ENCODE measurements at places on chromosomes 1 and 21.

DNA sequence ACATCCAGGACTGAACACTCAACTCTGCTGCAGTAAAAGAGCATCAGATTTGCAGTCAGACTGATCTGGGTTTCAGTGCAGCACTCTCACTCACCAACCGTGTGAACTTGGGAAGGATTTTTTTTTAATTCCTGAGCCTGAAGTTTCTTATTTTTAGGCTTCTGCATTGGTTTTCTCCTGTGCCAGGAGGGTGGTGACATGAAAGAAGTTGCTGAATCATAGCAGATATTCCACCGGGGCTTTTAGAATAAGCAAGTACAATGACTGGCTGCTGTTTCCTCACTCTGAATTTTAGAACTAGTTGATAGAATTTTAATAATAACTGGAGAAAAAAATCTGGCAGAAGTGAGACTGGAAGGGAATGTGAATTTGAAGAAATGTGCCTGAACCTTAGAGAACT is 11.6 kb downstream of the ADAM30 start:
- no peak for DNase-seq

DNA sequence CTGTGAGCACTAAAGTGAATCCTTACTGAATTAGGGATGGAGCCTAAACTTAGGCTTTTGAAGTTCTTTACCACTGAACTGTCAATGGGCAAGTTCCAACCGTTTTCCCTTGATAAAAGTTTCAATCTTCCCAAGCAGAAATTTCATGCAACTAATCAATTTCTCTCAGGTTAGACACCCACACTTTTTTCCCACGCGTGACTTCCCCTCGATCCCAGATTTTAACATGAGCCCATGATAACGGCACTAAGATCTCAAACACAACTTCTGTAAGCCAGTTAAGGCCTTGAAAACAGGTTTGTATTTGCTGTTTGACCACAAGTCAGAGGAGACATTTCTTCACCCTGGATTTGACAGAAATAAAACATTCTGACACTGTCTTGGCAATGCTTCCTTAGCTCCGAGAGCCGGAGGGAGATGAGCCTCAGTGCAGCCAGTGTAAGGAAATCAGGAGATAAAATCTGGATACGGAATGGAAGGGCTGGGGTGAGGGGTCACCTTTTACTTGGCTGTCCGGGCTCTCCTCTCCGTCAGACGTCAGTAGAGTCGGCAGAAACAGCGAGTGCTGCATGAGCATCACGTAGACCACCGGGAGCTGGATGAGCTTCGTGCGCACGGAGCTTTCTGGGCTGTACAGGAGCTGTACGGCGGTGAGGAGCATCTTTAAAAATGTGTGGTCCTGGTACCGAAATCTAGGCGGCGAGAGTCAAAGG is 39.7 kb downstream of the MRAP start:
- no peak for DNase-seq

DNA sequence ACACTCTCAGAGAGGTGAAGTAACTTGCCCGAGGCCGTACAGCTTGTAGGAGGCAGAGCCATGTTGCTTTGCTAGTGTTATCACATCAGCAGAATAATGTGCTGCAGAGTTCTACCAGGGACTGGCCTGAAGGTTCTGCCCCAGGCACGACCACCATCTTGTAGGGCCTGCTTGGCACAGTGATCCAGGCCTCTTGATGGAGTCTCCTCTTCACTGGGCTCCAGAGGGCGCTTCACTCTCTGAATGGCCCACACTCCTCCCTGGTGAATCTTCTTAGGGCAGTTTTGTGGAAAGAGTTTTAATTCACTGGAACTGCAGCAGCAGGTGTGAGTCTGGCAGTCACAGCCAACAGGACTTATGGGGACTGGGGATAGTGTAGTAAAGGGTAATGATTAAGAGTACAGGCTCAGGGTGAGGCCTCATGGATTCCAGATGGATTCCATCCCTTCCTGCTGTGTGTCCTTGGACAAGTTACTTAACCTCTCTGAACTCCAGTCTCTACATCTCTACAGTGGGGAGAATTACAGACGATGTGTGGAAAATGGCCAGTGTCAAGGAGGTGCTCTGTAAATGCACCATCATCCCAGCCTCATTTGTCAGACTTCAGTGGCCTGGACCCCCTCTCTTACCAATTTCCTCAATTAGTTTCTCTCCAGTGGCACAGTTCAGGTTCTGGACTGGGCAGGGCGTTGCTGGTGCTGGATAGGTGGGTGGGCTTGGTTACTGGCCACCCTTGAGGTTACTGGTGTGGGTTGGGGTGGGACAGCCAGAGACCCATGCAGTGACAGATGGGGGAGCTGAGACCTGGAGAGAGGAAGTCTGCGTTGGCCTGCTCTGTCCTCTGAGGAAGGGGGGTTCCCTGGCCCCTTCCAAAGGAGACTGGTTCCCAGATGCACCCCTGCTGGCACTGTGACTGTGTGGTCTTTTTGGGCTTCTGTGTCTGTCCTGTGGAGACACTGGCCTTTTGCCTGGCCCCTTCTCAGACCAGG is 45.9 kb upstream of the CSF3R start:
- no peak for DNase-seq

GRCh38 chr1:77021732-77022131 is 154.5 kb downstream of the ST6GALNAC5 start:
- no peak for DNase-seq

GRCh38 chr1:180173952-180174351 is 19.3 kb downstream of the QSOX1 start:
- no peak for DNase-seq
